ENCODE measurements at places on chromosomes 5 and 9.

- DNase-seq, result no peak
Observed at GRCh38 chr5:21613971-21614488, 1239.1 kb downstream of the CDH12 start.

DNA sequence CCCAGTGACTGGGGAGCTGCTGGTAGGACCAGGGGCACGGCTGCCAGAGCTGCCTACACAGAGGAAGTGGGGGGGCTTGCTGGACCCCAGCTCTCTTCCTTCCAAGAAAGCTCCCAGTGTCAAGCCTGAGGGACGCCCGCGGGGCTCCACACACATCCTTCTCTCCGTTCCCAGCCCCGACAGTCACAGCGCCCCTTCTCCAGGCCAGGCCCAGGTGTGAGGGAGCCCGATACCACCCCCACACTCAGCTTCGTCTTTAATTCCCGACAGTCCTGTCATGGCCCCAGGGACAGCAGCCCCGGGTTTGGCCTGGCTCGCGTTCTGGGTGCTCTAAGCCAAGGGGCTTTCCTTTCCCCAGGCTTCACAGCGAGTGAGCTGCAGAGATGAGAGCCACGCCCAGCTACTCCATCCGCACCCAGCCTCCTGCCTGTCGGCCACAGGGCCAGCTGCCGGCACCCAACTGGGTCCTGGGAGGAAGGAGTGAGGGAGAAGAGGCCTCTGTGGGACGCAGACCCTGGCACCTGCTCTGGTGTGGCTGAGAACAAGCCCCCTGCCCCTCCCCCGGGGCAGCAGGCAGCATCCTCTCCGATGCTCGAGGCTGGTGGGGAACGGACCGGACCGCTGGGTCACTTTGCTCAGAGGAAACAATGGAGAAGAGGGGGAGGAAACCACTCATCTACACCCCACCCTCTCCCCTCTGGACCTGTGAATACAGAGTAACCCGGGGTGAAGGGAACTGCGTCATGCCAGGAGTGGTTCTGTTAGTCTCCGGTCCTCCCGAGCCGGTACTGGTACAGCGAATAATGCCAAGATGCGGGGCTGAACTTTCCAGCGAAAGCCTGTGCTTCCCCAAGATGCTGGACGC, 53.9 kb upstream of the PHYKPL start:
- no peak for DNase-seq

GRCh38 chr9:69885474-69885929, 64.9 kb downstream of the CFAP95 start:
- no peak for DNase-seq

GRCh38 chr9:88084357-88085183, 53.7 kb downstream of the SPATA31C2 start:
- DNase-seq, result no peak

DNA sequence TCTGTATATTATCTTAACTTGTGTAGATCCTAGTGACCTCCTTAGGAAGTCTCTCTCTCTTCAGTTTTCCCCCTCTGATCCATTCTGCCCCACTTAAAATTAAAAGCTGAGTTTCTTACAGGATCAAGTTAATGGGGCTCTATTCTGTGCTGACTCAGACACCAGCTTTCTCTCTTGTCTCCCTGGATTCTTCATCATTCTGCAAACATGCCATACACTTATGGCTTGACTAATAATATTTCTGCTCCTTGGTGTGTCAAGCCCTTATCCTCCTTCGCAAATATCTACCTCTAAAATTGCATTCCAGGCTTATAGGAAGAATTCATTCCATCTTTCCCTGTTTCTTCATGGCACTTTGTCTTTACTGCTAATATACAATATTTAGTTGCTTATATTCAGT, 18.1 kb downstream of the LRRC70 start:
- no peak for DNase-seq

- DNase-seq, result no peak
Observed at GRCh38 chr5:3661755-3662296, 66.2 kb downstream of the IRX1 start.

DNA sequence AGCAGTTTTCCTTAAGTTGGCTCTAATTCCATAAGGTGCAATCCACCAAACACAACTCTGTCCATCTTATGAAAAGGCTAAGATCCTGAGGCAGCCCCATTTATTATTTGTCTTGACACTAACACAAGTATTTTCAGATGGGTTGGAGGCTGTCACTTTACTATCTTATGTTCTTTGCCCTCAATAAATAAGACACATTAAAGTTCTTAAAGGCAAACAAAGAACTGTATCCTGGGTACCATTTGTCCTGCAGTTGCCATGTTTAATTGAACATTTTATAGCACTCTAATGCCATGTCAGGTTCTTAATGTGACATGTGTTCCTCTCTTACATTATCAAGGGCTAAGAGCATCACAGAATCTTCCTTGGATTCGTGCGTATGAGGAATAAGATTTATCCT, 189.5 kb upstream of the SNX2 start:
- no peak for DNase-seq

- peak; percentile 12 for DNase-seq
Observed at GRCh38 chr5:67375606-67376005, 179.0 kb upstream of the CD180 start.

- DNase-seq, result no peak
Observed at GRCh38 chr5:117594166-117594565, 1019.5 kb upstream of the SEMA6A start.

DNA sequence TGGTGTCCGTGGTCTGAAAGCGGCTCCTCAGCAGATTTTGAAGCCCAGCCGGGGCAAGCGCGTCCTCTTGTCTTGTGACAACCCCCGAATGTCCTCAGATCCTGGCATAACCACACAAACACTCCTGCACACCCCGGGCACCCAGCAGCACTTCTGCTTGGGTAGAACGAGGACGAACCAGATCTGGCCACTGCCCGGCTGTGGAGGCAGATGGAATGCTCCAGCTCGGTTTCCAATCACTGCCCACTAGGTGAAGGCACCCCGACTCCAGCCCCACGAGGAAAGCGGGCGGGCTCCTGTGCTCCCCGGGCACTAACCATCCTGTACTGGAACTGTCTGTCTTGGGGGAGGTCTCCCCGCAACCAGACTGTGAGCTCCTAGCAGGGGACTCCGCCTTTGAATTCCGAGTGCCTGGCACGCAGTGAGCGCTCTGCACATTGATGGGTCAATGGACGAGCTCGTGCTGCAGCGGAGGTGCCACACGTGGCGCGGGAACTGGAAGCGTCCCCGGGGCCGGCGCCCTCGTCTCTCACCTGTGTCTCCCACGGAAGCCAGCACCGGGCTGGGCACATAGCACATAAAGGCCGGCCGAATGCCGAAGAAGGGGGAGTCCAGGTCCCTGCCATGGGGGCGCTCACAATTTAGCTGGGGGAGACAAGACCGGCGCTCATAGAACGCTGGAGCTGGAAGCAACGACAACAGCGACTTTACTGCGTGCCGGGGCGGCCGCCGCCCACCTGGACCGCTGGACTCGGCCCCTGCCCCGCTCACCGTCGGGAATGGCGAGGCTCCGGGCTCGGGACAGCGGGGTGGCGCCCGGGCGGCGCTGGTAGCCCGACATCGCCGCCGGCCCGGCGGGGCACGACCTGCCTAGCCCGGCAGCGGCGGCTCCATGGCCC, 608 bp downstream of the ENTR1 start:
- DNase-seq, result peak; percentile 19

DNA sequence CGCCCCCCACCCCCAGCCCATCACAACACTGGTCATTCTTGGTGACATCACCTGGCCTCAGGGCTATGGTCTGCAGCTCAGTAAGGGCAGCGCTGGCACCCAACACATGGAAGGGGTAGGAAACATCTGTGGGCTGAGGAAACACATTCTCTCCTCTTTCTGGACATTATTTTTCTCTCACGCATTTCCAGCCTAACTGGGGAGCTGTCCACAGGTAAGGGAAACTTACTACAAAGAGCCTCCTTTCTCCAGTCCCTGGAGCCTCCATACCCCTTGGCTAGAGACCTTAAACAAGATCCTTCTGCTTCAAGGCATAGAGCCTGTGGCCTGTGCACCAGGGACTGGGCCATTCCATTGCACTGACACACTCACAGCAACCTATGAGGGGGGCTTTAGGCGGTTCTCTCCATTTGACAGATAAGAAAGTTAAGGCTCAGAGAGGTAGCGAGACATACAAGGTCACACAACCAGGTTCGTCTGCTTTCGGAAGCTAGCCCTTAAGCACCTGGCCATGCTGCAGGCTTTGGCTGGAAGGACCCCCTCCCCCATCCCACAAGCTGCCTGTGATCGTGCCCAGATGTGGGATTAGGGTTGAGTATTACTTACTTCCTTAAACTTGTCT, 40.7 kb downstream of the CXXC5 start:
- no peak for DNase-seq

DNA sequence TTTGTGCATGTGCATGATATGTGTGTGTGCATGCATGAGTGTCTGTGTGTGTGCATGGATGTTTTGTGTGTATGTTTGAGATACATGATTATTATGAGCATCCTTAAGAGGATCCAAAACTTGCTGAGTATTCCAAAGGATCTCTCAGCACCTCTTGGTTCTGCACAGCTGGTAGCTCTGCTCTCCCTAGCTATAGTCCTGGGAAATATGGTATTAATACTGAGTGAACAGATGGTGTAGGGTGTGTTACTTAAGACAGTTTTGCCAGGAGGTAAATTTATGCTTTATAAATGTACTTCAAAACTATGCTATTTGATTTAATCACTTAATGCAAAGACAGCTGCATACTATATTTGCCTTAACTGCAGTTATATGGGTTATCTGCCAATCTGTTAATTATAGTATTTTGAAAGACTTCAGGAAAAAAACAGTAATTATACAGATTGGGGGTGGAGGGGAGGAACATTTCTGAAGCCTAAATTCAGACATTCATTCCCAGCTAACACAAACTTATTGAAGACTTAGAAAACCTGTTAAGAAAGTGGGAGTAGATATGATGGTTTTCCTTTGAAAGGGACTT, 215.5 kb downstream of the MPDZ start:
- no peak for DNase-seq

- DNase-seq, result no peak
Observed at GRCh38 chr5:111840036-111840674, 83.2 kb upstream of the NREP start.

DNA sequence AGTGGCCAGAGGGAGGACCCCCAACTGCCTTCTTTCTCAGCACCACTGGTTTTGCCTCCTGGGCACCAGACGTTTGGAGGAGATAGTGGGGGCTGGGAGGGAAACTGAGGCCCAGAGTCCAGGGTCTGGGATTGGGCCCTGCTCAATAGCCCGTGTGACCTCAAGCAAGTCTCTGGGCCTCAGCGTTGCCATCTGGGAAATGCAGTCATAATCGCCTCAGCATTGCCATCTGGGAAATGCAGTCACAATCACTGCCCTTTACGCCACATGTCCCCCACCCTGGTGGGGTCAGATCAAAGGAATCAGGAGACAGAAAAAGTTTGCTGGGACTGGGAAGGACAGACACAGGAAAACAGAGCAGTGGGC, 1.6 kb downstream of the SH2D3C start:
- no peak for DNase-seq

DNA sequence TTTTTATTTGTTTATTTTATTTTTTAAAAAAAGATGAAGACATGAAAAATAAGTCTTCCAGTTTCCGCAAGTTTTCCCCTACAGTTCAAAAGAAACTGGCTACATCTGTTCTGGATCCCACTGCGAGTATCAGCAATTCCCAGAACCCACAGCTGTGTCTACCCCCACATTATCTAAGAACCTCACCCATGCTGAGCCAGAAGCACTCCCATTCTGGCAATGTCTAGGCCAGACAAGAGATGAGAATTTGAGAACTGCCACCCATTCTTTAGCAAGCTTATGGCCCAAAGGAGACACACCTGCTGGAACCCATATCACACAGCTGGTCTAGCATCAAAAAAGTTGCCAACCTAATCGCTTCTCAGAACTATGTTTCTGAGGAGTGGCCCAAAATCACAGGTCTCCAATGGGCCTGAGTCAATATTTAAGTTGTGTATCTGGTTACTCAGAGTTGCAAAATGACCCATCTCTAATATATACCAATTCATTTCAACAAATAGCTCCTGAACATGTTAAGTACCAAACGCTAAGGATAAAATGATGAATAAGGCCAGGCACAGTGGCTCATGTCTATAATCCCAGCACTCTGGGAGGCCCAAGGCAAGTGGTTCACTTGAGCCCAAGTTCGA, 27.1 kb downstream of the MTMR12 start:
- no peak for DNase-seq

- no peak for DNase-seq
Observed at GRCh38 chr9:121404906-121405305, 34.9 kb upstream of the STOM start.

DNA sequence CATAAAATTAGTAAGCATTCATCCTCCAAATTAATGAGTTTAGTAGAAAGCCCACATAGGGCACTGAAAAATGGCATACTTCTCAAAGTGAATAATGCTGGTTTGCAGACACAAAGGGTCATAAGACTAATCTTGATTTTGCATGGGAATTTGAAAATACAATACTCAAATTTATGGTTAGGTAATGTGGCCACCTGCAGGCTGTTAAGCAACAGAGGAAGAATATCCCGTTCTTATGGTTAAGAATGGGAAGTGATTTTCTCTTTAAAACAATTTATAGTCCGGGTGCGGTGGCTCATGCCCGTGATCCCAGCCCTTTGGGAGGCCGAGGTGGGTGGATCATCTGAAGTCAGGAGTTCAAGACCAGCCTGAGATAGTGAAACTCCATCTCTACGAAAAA, 9.4 kb upstream of the PLCXD3 start:
- no peak for DNase-seq

DNA sequence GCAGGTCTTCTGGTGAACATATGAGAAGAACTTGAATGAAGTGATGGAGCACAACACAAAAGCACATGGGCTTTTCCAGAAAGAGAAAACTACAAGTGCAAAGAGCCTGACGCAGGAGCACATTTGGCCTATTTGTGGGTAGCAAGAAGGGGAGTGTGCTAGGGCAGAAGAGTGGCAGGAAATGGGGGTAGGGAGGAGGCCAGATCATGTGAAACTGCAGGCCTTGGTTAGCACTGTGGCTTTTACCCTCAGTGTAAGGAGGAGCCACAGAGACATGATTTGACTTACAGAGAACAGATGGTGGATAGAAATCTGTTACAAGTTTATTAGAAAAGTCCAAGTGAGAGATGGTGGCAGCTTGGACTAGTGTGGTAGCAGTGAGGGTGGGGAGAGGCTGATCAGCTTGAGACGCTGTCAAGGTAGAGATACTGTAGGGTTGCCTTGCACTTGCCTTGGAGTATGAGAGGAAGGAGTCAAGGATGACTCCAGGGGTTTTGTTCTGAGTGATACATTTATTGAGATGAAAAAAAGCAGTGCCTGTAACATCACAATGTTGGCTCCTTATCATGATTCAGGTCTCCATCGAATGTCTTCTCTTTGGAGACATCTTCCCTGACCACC, 126.7 kb downstream of the PPP2R2B start:
- DNase-seq, result peak; percentile 20

DNA sequence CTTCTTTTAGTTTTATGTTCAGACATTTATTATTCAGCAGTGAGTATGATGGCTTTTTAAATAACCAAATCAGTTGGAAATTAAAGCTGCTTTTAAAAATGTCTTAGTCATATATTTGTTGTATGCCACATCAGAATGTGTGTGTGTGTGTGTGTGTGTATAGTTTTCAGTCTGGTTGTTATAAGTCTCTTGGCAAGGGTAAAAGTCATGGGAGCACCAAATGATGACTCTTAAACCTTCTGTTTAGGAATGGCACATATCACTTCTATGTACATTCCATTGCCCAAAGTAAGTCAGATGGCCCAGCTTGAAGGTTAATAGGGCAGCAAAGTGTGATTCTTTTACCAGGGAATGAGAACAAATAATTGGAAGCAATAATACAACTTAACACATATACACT, 135.9 kb downstream of the RNF180 start:
- no peak for DNase-seq
